ENCODE measurements at places on chromosomes 2 and 18.

- DNase-seq: no peak
Measured at GRCh38 chr18:43161528-43161927, 46.0 kb upstream of the RIT2 start.

GRCh38 chr2:168441214-168441872 lies 14.7 kb upstream of the CERS6 start:
- no peak for DNase-seq

DNA sequence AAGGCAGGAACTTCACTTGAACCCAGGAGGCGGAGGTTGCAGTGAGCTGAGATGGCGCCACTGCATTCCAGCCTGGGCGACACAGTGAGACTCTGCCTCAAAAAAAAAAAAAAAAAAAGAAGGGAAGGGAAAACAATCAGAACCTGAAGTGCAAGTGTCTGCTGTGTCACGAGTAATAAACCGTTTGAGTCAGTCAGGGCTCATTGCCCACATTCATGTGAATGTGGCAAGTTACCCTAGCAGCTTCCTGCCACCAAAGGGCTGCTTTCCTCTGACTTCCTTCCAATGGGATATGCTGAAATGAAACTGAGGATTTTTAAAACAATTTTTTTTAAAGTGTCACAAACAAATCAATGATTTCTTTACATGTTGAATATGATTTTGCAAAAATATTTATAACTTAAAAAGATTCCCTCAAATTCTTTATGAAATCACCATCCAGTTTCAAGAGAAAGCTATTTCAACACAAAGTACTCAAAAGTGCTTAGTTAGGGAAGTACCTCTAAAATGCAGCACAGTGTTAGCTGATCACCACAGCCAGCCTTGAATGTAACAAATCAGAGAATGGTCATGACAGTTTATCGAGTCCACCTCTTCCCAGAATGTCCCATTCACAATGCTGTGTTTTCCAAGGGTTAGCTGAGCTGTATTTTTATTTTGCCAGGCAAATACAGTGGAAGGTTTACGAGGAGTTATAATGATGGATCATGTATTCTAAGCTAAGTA lies 36.4 kb downstream of the WDSUB1 start:
- no peak for DNase-seq

GRCh38 chr2:211673133-211673905 lies 865.3 kb downstream of the ERBB4 start:
- no peak for DNase-seq

GRCh38 chr2:21194858-21195271 lies 71.1 kb downstream of the TDRD15 start:
- no peak for DNase-seq

GRCh38 chr18:10041180-10041579 lies 127.4 kb downstream of the VAPA start:
- DNase-seq: no peak

DNA sequence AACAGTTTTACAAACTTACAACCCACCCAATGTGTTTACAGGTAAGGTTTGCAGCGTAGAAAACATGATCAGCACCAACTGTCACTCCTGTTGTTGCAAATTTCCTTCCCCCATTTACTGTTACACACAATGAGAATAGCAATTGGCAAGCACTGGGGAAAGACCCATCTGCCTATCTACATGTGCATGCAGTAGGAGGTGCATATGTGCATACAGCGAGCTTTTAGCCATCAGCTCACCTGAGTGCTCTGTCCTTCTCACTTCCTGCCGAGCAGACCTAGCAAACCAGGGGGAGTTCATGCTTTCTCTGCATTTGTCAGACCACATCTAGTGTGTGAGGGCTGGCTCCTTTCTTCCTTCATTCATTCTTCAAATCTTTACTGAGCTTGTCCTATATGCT lies 49.9 kb upstream of the ARL4C start:
- no peak for DNase-seq

GRCh38 chr2:183812091-183812490 lies 687.8 kb downstream of the NUP35 start:
- DNase-seq: no peak

DNA sequence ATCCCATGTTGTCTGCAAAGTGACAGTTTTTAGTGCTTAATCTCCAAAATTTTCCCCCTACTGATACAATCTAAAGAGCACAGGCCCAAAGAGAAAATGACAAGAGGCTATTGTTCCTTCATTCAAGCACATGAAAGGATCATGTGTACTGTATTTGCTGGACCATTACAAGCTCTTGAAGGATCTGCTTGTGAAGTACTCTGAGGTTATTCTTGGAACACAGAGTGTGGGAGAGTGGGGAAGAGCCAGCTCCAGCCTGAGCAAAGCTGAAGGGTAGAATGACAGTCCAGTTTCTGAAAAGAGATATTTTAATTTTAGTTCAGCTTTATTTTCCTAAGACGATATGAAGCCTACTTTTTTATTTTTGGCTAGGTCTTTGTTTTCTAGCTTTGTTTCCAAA lies 112.2 kb downstream of the GALNT3 start:
- DNase-seq: no peak

- no peak for DNase-seq
Measured at GRCh38 chr2:39513641-39514094, 76.6 kb upstream of the MAP4K3 start.

GRCh38 chr2:187206471-187206870 lies 241.6 kb downstream of the CALCRL start:
- no peak for DNase-seq

- DNase-seq: peak; percentile 10
Measured at GRCh38 chr2:210445116-210445707, 31.3 kb downstream of the LANCL1 start.

DNA sequence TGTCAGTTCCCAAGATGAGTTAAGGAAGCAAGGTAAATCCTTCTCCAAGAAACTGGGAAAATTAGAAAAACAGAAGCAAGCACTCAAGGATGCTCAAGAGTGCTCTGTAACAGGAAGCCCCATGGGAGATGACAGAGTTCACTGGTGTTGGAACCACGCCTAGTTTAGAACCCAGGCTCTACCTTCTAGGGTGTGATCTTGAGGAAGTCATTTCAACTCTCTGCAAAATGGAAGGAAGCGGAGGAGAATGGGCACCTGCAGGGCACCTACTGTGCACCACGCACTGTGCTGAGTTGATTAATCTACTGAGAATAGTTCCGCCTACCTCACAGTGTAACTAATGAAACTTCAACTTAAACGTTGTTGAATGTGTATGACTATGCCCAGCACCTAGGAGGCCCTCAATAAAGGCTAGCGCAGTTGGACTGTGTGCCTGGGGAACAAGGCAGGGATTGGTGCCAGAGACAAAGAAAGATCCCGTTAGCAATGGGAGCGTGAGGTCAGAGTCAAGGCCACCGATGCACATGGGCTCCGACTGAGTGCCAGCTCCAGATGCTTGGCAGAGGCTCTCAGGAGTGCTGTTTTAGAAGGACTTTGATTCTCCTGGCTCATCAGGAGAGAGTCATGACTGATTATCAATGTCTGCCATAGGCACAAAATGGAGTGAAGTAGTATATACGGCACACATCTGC lies 93.7 kb downstream of the MAPK4 start:
- DNase-seq: no peak

DNA sequence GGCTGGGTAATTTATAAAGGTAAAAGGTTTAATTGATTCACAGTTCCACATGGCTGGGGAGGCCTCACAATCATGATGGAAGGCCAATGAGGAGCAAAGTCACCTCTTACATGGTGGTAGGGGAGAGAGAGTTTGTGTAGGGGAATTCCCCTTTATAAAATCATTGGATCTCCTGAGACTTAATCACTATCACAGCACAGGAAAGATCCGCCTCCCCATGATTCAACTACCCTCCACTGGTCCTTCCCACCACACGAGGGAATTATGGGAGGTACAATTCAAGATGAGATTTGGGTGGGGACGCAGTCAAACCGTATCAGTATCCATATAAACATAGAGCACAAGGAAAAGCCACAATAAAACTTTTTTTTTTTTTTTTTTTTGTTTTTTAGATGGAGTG lies 172.6 kb upstream of the PIEZO2 start:
- DNase-seq: no peak

DNA sequence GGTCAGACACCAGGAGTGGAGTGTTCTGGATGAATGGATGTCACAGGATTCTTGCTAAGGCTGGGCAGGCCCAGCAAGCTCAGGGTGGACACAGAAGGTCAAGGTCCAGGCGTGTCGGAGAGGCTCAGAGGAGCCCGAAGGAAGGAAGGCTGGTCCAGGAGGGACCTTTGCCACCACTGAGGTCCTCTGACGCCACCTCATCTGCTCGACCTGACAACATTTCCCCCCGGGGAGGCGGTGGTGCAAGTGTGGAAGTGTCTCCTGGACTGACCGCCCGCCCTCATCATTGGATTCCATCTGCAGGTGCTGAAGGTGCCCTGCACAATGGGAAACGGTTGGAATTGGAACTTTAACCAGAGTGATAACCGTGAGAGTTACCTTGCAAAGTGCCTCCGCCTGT lies 124.6 kb downstream of the RTP5 start:
- no peak for DNase-seq

DNA sequence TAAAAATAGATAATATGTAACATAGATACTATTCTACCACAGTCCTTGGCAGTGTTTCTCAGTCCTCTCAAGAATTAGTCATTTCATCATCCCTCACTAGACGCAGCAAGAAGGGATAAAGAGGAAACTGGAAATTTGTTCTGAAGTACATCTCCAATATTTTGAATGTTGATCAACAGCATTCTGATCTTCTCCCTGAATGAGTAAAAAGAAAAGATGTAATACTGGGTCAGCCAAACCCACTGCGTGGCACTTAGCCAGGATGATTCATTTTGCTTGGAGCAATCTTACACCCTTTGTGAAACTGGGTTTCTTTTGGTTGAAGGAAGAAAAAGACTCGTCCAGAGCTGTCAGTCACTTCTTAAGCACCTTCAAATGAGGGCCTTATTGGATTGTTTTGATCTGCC lies 54.1 kb downstream of the TAF1B start:
- no peak for DNase-seq

DNA sequence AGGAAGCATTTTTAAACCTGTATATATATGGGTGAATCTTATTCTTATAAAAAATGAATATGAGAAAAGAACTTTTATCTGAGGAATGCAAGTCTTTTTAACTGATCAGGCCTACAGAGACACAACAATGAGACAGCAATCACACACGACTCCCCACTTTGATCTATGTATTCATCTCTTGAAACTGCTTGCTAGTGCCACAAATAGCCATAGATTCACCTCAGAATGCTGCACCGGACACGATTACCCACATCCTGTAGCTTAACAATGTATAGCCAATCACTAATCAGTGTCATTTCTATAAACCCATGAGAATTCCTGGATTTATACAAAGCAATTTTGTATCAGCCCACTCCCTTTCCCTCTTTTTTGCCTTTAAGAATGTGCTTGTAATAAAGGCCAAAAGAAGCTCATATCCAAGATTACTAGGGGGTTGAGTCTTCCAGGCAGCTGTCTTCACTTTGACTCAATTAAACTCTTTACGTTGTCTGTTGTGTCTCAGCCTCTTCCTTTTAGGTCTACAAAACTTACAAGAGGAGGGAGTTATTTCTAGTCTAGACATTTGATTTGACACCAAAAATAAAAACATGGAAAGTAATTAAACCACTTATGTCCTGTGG lies 94.9 kb downstream of the MBD2 start:
- no peak for DNase-seq

GRCh38 chr2:143550500-143550899 lies 421.3 kb downstream of the ARHGAP15 start:
- DNase-seq: no peak

- no peak for DNase-seq
Measured at GRCh38 chr18:62372156-62372555, 47.0 kb downstream of the TNFRSF11A start.

DNA sequence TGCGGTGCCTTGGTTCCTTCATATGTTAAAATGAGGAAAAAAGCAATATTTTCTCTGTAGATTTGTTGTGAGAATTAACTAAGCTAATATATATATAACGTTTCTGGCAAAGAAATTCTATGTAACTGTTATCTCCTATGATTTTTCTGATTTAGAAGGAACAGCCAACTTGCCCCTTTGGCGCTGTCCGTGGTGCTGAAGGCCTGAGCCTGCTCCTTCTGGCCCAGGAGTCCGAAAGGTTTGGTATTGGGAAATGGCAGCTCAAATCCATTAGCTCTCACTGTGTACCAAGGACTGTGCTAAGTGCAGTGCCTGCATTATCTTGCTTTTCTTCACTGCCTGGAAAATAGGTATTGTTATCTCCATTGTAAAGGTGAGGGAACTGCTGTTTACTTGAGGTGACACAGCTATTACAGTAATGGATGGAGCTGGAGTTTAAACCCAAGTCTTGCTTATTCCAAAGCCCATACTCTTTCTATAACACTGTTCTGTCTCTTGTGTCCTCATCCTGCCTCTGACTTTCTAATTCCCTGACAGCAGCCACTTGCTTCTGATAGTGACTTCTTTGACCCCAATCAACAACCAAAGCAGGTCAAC lies 52.2 kb downstream of the C1QL2 start:
- DNase-seq: no peak

DNA sequence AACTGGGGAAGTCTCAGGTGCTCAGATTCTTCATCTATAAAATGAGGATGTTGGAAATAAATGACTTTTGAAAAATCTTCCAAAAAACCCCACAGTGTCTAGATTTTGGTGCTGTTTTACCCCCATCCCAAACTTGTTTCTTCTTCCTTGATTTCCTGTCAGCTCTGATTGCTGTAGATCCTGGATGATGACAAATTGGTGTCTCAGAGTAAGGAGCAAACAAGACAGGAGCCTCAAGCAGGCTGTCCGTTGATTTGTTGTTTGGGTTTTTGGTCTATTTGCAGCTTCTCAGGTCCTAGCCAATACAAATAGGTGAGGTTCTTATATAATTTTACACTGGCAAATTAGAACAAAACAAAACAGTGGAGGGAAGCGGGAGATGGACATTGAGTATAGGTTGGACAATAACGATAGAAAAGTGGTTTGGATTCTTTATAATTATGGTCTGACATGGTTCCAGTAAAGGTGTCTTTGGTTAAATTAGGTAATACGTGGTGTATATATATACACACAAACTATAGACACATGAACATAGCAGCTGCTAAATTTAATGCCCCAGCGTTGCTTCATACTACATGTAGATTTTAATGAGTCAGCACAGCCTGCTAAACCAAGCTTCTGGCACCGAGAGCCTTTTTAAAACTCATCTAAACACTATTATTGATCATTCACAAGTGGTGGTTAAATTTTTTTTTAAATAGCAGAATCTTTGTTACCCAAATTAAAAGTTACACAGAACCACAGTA lies 142.5 kb downstream of the FMNL2 start:
- no peak for DNase-seq

DNA sequence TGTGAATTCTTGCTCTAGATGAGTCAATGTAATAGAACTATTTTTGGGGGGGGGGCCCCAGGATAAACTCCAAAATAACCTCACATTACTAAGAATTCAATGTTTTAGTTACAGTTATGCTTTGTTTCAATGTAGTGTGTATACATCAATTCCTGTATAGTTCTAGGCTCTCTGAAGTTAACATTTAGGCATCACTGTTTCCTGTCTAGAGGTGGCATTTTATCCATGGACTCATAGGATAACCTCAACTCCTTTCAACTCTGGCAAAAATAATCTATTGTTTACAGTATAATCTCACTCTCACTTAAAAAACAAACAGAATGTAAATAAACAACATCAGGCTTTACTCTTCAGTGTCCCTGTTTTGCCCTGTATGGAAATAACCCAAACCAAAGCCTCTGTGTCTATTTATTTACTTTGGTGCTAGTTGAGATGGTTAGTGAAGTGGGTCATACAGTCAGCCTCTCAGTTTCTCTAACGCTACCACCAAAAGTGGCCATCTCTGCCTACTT lies 79.3 kb upstream of the MMADHC start:
- no peak for DNase-seq

All from memory B cell (primary cell).